Dermis blood vessel endothelial cell (primary cell): ENCODE measurements at places on chromosomes 5 and 9. TPM values are rescaled to one million over a fixed set of nuclear protein-coding genes. Genes with fewer than 3 reads are reported as not detected.

Gene GRIN3A
- not detected in 2 replicates for total RNA-seq

Gene PDE6A
- total RNA-seq = 0.05 TPM in 1 of 2 replicates, not detected in the other

Gene CDX1
- not detected in 2 replicates for total RNA-seq

Gene PRLR
- total RNA-seq = not detected in 2 replicates

Gene GPX3
- 16.8 and 22.8 TPM in 2 replicates for total RNA-seq

Gene GDNF
- not detected in 2 replicates for total RNA-seq

Gene NTRK2
- total RNA-seq = under 0.01 and 0.05 TPM in 2 replicates

Gene IFNA14
- total RNA-seq = not detected in 2 replicates

Gene DPP7
- total RNA-seq = 81.5 and 98.5 TPM in 2 replicates
